Ovary (tissue), 10 donors: ENCODE measurements at places on chromosomes 5 and 9.

DNA sequence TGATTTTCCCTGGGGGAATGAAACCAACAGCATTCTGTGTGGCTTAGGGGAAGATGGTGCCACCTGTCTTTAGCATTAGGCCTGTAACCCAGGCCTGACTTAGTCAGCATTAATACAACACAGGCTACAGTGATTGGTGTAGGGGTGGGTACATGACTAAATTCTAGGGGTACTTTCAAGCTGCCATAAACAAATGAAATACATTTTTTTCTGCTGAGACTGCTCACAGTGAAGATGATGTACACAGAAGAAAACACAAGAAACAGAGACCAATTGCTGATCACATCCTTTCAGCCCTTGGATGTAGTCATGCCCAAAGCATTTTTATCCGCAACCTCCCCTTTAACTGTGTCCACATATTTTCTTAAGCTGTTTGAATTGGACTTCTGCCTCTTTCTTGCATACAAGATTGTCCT, 527.2 kb downstream of the KCTD16 start:
- no peaks in the 10 kb centered on the region for H3K4me1 ChIP-seq
- no peaks in the 10 kb centered on the region for H3K27me3 ChIP-seq
- no peaks in the 10 kb centered on the region for H3K36me3 ChIP-seq
- no peak overlapping the region for H3K4me3 ChIP-seq
- no peak for DNase-seq
- H3K27ac ChIP-seq: no peak overlapping the region

GRCh38 chr9:104200456-104200994, 106.4 kb downstream of the SMC2 start:
- no peaks in the 10 kb centered on the region for H3K36me3 ChIP-seq
- no peaks in the 10 kb centered on the region for H3K4me1 ChIP-seq
- H3K4me3 ChIP-seq: no peak overlapping the region
- no peak for DNase-seq
- no peaks in the 10 kb centered on the region for H3K27me3 ChIP-seq

DNA sequence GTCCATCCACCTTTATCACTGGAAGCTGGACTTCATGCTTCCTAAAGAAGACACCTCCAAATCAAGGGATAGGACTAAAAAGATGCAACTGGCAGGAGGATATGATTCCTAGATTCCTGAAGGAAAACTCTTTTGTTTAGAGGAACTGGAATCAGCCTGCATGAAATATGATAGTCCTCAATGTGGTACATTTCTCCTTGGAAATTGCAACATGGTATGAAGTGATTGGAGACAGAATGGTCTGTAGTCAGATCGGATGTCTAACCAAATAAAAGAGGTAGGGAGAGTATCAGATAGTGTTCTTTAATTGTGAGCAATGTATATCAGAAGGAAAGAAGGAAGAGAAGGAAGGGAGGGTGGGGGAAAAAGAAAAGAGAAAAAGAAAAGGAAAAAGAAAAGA, 116.1 kb upstream of the FSTL4 start:
- H3K36me3 ChIP-seq: no peaks in the 10 kb centered on the region
- DNase-seq: no peak
- H3K4me1 ChIP-seq: no peaks in the 10 kb centered on the region
- no peaks in the 10 kb centered on the region for H3K27me3 ChIP-seq
- no peak overlapping the region for H3K27ac ChIP-seq
- no peak overlapping the region for H3K4me3 ChIP-seq

GRCh38 chr9:124741662-124742061, 29.4 kb downstream of the NR6A1 start:
- no peak overlapping the region for H3K4me3 ChIP-seq
- no peak overlapping the region for H3K27ac ChIP-seq
- H3K36me3 ChIP-seq: no peaks in the 10 kb centered on the region
- H3K27me3 ChIP-seq: no peaks in the 10 kb centered on the region
- no peak for DNase-seq

DNA sequence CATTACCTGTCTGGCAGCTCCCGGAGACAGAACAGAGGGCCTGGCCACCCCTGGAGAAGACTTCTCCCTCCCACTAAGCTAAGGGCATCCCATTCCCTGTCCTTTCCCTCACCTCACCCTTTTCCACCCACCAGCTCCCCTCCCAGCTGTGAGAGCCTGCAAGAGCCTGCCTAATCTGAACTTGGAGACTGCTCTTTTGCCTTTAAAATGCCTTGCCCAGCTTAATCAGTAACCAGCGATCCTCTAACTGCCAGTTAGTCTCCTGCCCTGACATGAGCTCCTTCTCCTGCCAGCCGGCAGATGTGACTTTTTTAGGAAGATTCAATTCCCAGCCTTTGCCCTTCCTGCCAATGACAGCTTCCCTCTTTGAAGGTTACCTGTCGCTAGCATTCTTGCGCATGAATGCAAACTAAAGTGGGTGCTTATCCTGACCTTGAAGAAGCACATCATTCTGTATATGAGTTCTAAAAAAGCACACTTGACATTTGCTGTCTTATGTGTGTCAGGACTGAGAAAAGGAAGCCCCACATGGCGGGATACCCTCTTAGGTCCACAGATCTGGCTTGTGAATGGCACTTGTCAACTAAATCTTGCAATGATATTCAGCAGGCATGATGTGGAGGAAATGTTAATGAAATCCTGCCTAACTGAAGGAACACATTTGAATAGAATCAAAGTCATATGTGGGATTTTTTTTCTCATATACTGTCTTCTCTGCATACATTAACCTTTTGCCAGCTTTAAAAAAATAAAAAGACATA, 411.2 kb upstream of the SLC30A5 start:
- no peak overlapping the region for H3K27ac ChIP-seq
- no peak for DNase-seq
- no peaks in the 10 kb centered on the region for H3K36me3 ChIP-seq
- H3K4me1 ChIP-seq: no peaks in the 10 kb centered on the region
- no peak overlapping the region for H3K4me3 ChIP-seq

DNA sequence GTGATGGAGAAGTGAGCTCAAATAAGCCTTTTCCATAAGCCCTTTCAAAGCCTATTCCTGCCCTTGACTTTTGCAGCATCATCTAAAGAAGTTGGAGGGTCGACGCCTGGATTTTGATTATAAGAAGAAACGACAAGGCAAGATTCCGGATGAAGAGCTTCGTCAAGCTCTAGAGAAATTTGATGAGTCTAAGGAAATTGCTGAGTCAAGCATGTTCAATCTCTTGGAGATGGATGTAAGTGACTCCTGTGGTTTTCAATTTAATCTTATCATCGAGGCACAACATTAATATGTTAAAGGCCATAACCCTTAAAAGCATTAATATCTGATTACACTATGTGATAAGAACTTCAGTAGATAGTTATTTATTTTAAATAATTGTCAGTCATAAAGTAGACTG, 210.4 kb downstream of the SH3GL2 start:
- no peak overlapping the region for H3K4me3 ChIP-seq
- no peaks in the 10 kb centered on the region for H3K36me3 ChIP-seq
- no peak for DNase-seq
- no peaks in the 10 kb centered on the region for H3K4me1 ChIP-seq

GRCh38 chr5:59533730-59534108, 359.8 kb downstream of the PDE4D start:
- DNase-seq: no peak
- H3K4me1 ChIP-seq: no peaks in the 10 kb centered on the region
- no peak overlapping the region for H3K4me3 ChIP-seq
- no peaks in the 10 kb centered on the region for H3K36me3 ChIP-seq
- H3K27ac ChIP-seq: no peak overlapping the region
- no peaks in the 10 kb centered on the region for H3K27me3 ChIP-seq

- peak; percentile 99 for DNase-seq
- no peaks in the 10 kb centered on the region for H3K36me3 ChIP-seq
- H3K27me3 ChIP-seq: no peaks in the 10 kb centered on the region
- peak within 1 kb of the TSS; percentile 85 for H3K4me3 ChIP-seq
- H3K27ac ChIP-seq: peak within 1 kb of the TSS; percentile 60
Observed at GRCh38 chr9:128159784-128160602, at the start of gene BBLN. Gene BBLN (plus strand): TSS chr9:128160265. CDS start chr9:128160408, 143 bp downstream.
